ENCODE measurements at places on chromosomes 1 and 21.

GRCh38 chr1:8889925-8890785 lies 11.7 kb upstream of the ENO1 start:
- no peak for DNase-seq

- no peak for DNase-seq
These were observed 51.4 kb downstream of the HS2ST1 start for GRCh38 chr1:86965827-86966182.

DNA sequence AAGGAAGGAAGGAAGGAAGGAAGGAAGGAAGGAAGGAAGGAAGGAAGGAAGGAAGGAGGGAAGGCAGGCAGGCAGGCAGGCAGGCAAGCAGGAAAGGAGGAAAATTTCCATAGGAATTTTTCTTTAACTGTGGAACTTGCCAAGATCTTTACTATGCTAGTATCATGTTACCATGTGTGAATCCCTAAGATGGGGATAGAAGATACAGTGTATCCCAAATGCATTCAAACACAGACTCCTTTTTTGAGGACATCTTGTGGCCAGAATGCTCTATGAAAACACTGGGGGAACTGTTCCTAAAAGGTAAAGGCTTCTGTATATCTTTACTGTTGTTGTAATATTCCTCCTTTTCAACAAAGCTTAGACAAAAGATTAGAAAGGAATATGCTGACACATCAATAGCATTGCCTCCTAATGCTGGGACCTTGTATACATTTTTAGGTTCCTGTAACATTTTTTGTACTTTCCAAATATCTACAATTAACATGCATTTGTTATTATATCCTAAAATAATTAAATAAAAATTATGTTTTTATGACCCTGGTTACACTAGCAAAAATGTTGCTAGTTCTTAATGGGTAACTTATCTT lies 20.6 kb downstream of the CCDC190 start:
- DNase-seq: no peak

GRCh38 chr21:17848228-17848627 lies 29.1 kb upstream of the C21orf91 start:
- DNase-seq: no peak

GRCh38 chr1:201726700-201727099 lies 102.3 kb upstream of the IPO9 start:
- DNase-seq: no peak

- peak; percentile 10 for DNase-seq
These were observed 60.4 kb downstream of the CAPN2 start for GRCh38 chr1:223772771-223773160.

- no peak for DNase-seq
These were observed 33.4 kb downstream of the BACE2 start for GRCh38 chr21:41201385-41201784.

DNA sequence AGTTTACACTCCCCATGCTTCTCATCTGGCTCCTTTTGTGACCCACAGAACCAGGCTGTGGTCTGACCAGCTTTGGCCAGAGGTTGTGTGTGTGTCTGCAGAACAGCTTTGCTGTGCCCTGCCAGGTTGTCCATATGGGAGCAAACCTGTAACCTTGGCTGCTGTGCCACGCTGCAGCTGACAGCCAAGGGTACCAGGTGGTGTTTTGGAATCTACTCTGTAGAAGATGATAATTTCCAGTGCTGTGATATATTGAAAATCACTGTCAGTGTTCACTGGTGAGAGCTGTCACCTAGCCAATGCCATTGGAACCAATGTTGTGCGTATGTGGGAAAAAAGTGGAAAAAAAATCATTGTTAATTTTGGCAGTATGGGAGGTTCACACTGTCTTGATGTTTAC lies 18.2 kb downstream of the CENPF start:
- DNase-seq: no peak

GRCh38 chr1:25771221-25772114 lies 28.5 kb upstream of the SELENON start:
- peak; percentile 44 for DNase-seq

DNA sequence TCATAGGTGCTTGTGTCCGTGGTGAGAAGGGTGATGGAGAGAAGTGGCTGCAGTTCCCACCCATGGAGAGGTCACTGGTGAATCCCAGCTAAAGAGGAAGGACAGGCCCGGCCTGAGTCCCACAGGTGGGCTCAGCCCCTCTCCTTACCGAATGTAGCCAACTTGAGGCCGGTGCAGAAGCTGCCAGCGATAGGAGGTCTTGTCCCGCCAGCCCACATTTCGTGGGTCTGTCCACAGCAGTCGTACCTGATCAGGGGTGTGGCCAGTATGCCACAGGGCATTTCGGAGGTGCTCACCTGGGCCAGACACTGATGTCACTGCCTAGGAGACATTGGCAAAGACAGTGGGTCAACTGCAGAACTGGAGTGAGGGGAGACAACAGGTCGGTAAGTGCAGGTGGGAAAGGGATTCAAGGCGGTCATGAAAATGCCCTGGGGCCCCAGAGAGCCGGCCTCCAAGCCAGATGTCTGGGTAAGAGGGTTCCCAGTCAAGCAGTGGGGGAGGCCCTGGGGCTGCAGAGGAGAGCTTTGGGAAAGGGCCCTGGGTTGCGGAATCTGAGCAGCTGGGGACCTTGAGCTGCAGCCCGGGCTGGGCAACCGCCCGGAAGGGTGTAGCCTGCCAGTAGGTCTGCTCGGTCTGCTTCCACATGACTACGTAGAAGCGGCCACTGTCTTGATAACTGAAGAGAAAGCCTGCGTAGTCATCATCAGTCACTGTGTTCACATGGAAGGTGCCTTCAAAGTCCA lies 10.6 kb downstream of the THBS3 start:
- DNase-seq: no peak

DNA sequence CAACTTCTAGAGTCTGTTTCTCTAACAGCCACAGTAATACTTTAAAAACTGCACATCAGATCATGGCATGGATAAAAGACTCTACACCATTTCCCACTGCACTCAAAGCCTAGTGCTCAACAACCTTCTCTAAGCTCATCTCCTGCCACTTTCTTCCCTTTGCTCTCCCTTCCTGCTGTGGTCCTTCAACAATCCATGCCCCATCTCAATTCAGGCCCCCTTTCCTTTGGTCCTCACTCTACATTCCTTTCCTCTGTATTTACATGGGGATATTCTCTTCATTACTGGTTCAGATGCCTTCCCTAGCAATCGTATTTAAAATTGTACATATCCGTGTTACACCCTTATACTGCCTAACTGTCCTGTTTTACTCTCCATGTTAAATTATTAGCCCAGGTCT lies 19.0 kb downstream of the SOD1 start:
- no peak for DNase-seq

- peak; percentile 75 for DNase-seq
These were observed 36.1 kb downstream of the L1TD1 start for GRCh38 chr1:62230718-62231117.

DNA sequence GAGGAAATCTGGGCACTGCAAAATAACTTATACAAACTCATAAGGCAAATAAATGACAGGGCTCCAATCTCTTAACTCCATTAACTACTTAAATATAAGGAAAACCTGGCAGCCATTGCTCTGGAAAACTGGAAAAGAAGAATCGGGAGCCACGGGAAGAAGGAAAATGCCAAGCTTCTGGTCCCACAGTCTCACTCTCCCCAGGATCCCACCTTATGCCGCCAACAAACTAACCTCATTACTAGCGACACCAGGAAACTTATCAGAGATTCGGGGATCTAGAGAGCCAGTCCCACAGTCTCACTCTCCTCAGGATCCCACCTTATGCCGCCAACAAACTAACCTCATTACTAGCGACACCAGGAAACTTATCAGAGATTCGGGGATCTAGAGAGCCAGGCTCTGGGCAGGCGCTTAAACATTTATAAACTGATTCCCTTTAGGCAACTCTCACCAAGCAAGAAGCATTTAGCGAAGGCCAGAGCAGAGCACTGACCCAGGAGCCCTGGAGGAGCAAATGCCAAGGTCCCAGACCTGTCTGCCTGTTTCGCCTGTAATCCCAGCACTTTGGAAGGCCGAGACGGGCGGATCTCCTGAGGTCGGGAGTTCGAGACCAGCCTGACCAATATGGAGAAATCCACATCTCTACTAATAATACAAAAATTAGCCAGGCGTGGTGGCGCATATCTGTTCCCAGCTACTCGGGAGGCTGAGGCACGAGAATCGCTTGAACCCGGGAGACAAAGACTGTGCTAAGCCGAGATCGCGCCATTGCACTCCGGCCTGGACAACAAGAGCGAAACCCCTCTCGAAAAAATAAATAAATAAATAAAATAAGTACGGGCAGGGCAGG lies 720 bp downstream of the PSMB2 start:
- DNase-seq: no peak

- DNase-seq: peak; percentile 4
These were observed 1.2 kb downstream of the CHRM3 start for GRCh38 chr1:239387304-239388158.

DNA sequence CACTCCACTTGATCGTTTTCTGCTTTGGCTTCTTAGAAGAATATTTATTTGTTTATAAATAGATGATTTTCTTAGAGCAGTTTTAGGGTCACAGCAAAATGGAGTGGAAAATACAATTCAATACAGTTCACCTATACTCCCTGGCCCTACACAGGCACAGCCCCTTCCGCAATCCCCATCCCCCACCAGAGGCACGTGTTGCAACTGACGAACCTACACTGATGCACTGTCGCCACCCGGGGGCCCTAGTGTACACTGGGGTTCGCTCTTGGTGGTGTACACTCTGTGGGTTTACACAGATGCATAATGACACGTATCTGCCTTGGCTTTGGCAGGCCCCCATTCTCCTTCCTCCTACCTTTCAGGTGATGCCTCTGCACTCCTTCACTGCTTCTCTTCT lies 8.0 kb downstream of the ECHDC2 start:
- no peak for DNase-seq

GRCh38 chr1:228015276-228016180 lies 8.7 kb downstream of the WNT3A start:
- no peak for DNase-seq

DNA sequence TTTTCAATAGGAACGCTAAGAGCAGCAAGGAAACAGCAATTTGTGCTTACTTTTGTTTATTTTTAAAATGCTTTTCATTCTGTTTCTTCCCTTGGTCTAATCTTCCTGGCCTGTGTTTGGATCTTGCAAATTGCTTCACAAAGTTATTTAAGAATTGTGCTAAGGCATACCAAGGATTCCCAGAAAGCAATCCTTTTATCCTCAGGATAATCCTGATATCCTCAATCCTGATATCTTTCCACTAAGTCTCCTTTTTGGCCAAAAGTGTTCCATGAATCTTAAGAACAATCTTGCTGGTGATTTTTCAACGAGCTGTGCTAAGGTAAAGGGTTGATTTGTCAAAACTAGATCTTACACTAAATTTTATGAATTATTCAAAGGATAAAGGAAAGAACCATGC lies 1577.9 kb downstream of the PLA2G4A start:
- no peak for DNase-seq

DNA sequence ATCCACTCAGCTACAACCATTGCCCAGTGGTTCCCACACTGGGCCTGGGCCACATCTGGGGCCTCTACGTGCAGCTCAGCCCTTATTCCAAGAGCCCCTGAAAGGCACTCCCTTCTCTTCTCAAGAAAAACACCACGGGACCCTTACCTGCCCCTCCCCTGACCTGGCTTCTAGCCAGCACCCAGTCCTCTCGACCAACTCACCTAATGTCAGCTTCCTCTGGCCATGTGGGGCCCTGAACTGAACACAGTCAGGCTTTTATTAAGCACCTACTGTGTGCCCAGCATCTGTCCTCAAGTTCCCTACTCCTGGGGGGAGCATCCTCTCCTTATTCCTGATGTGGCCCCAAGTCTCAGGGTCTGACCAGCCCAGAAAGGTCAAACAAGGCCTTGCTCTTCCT lies 208.4 kb downstream of the MATN1 start:
- no peak for DNase-seq

- DNase-seq: peak; percentile 14
These were observed 8.6 kb downstream of the MORN1 start for GRCh38 chr1:2382621-2383361.

DNA sequence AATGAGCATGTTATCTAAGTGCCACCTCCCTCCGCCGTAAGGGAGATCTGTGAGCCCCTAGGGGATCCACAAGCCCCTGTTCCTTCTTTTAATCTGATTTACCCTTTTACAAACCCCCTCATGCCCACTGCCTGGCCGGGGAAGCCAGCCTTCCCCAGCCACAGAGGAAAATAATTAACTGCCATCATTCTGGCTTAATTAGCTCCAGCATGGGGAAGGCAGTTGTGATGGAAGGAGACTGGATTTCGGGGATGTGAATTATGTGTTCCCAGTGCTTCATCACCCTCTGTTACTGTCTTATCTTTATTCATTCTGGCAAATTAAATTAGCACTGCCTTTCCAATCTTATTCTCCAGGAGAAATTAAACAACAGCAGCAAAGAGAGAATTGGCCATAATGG lies 135.8 kb downstream of the PTPRU start:
- DNase-seq: no peak

GRCh38 chr1:57800376-57800775 lies 376.5 kb upstream of the DAB1 start:
- no peak for DNase-seq

DNA sequence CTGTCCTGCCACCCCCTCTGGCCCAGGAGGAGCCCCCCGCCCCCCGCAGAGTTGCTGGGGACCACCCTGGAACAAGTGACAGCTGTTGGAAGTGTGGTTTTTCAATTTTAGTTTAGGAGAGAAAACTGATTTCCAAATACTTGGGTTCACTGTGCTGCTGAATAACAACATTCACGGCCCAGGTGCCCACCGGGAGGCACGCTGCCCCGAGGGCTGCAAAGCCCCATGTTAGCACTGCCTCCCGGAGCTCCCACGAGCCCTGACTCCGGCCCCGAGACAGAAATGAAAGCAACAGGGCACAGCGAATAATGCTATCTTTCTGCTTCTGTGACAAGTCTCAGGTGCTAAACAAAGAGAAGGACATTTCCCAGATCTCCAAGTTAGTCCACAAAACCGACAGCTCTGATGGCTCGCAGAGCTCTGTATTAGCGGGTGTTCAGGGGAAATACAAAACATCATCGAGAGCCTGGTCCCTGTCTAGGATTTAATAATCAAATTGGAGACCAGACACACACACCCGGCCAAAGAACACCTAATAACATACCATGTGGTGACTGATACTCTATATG lies 451.5 kb downstream of the KIF26B start:
- DNase-seq: no peak

DNA sequence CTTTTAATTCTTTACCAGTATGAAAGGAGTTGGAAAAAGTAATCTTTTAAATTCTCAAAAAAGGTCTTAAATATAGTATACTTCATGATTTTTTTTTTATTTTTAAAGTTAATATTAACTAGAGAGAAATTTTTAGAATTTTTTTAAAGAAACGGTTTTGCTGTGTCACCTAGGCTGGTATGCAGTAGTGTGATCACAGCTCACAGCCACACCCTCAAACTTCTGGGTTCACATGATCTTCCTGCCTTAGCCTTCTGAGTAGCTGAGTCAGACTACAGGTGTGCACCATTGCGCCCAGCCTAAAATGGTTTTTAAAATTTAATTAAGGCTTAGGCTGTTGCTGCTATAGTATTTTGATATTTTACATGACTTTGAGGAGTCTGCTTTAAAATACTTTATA lies 52.4 kb downstream of the TLCD4 start:
- no peak for DNase-seq

DNA sequence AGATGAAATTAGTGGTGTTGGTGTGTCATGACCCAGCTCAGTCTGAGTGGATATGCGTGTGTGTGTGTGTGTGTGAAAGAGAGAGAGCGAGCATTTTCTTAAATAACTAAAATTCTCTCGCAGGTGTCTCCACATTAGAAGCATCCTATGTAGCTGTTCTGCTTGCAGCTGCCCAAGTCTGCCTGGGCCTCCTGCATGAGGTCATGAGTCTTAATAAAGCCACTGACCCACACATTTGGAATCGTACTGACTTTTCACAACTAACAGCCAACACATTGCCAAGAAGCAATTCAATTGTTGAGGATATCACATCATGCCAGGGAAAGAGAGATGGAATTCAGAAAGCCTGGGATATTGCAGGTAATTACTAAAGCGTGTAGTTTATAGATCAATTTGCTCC lies 238.2 kb upstream of the AJAP1 start:
- DNase-seq: no peak
